ENCODE measurements at places on chromosomes 11 and 22. TPM values are rescaled to one million over a fixed set of nuclear protein-coding genes. Genes with fewer than 3 reads are reported as not detected.

The APOL4 gene
- polyA plus RNA-seq, result not detected

The ANKK1 gene
- polyA plus RNA-seq, result not detected

The PATE1 gene
- not detected for polyA plus RNA-seq

The MGAT3 gene
- 36.2 TPM for polyA plus RNA-seq

The YIF1A gene
- polyA plus RNA-seq, result 40.3 TPM

The KRTAP5-8 gene
- polyA plus RNA-seq, result not detected

Data from neural cell (in vitro differentiated cells).